ENCODE measurements at places on chromosomes 7 and 10.
A peak's percentile ranks its signal among the peaks of the same experiment; 100 is the strongest.

GRCh38 chr10:116521424-116522290, 24.1 kb upstream of the PNLIP start:
- DNase-seq: peak; percentile 55

DNA sequence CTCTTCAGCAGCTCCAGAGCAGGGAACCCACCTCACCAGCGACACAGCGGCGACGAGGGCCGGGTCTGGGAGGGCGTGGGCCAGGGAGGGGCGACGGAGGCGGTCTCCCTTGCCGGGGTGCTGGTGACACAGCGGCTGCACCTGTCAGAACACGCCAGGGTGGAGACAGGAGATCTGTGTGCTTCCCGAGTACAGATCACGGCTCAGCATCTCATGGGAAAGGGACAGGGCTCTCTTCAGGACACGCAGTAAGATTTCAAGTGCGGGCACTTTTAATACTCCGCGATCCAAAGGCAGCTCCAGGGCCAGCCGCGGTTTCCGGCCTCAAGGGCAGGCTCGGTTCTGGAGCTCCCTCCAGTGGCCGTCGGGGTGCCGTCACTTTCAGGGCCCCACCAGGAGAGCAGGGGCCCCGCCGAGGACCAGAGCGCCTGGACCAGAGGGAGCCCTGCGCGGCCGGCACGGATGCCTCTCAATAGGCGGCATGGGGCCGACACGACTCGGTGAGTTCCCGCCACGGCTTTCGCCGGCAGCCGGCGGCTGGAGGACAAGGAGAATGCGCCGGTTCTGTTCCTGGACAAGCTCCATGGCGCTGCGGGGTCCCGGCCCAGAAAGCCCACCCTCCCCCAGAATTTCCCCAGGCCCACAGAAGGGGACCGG, 21.4 kb downstream of the GPR146 start:
- DNase-seq: peak; percentile 52

GRCh38 chr7:31368620-31369019, 28.1 kb upstream of the NEUROD6 start:
- no peak for DNase-seq

DNA sequence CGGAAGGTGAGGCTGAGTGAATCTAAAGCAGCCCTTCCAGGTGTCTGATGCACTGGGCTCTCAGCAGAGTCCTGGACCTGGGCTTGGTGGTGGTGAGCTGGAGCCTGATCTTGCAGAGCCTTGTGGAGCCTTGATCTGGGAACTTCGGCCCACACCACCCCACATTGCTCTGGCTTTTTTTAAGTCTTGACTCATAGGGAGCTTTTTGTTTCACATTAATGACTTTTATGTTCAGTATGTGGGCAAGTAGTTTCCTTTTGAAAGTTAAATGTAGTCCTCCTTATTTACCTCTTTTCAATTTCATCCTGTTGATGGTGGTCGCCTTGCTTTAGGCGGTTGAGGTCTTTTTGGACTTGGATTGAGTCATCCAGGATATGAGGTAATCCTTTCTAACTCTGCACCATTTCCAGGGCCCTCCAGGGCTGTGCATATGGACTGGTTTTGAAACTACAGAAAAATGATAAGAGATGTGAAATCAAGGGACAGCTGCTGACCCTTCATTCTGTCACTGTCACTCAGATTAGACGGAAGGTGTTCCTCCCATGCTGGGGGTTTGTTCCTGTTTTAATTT, 2.9 kb upstream of the NRAP start:
- DNase-seq: no peak

DNA sequence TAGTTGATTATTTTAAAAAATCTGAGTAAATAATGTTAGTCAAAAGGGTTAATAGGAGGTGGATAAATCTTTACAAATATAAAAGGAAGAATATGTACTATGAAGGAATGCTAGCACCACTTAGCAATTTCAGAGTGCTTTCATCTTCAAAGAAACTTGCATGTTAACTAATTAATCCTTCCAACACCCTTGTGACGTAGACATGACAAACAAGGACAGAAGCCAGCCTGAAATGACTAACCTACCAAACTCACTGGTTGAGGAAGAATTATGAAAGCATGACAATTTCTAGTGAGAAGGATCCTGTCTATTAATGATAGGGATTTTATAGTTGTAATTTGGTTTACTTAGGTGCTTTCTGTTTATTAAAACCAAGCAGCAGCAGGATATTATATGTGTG, 468.0 kb upstream of the FZD8 start:
- DNase-seq: no peak

DNA sequence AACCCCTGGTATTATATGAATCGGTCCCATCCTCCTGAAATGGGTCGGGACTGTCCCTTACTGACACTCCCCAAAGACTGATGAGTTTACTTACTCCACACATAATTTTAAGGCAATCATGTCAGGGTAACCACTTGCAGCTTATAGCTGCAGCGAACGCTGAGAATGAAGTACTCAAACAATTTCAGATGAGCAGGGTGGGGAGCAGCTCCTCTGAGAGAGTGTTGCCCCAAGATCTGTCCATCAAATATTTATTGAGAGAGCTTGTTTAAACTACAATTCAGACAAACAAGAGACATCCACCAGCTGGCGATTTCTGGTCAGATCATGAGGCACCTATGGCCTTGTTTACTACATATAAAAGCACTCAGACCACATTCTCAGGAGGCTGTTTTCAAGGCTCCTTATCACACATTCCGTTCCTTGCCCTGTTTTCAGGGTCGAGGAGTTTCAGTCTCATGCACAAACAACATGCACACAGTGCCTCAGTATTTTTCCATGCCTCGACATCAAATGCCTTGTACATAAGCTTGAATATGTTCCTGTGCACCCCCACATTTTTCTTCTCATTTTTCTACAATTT, 80.1 kb downstream of the THSD7A start:
- no peak for DNase-seq

GRCh38 chr7:29408841-29409243, 154.8 kb upstream of the PRR15 start:
- peak; percentile 81 for DNase-seq

DNA sequence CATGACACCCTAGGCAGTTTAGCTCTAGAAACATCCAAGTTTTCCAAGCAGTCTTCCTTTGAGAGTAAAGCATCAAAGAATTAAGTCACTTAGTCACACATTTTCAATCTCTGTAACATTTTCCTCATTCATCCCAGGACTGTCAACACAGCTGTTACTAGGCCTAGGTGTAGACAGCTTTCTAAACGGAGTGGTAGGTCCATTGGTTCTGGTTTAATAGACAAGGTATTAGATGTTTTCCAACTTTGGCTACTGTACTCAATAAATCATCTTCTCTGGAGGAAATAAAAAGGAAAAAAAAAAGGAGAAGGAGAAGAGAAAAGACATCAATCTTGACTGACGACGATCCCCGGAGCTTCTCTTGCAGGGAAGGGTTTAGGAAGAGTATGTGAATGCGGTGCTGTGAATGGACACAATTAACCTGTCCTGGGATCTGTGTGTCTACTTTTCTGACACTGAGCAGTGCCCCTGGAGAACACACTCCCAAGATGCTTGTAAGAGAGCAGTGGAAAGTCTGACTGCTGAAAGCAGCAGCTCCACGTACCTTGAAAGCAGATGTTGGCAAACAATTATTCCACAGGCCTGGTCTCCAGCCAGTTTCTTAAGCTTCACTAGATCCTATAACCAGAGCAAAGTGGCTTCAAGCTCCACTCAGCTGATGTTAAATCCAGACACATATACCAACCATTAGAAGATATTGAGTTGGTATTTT, 59.1 kb downstream of the CXCL12 start:
- no peak for DNase-seq

DNA sequence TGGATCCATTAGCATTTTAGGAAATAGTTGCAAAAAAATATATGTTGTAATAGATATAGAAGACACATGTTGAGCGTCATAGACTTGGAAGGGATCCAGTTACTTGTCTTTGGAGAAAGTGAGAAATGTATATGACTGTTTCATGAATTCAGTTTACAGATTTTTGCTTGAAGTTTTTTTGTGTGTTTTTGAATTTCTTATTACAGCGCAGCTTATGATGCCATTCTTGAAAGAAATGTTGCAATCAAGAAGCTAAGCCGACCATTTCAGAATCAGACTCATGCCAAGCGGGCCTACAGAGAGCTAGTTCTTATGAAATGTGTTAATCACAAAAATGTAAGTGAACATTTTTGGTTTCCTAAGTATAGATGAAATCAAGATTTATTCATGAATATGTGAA, 98.2 kb downstream of the MAPK8 start:
- DNase-seq: no peak

- DNase-seq: no peak
Measured at GRCh38 chr7:130151591-130152492, 53.4 kb downstream of the TMEM209 start.

All from MM.1S (cell line).